ENCODE measurements at places on chromosomes 11 and 22.

GRCh38 chr11:21511835-21512440, 680.9 kb upstream of the ANO5 start:
- no peak for DNase-seq

GRCh38 chr11:26127336-26127735, 204.6 kb upstream of the ANO3 start:
- DNase-seq: no peak

GRCh38 chr11:65865550-65866172, 5.4 kb downstream of the MUS81 start:
- no peak for DNase-seq

DNA sequence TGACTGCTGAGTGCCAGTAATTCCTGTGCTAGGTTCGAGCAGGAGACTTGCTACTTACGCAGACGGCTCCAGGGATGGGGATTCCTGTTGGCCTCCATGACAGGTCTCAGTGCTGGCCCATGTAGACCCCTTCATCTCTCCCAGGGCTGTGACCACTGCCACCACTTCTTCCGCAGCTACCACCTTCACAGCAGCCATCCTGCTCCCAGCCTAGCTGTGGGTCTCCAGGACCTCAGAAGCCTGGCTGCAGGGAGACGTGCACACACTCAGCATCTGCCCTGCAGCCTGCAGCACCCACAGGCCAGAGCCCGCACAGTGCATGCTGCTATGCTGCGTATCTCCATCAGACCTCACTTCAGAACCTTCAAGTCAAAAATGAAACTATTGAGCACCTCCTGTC, 1503.9 kb downstream of the BRD1 start:
- no peak for DNase-seq

- no peak for DNase-seq
These were observed 30.4 kb downstream of the ADAMTS15 start for GRCh38 chr11:130478881-130479280.

GRCh38 chr11:66566221-66566620, 2.2 kb downstream of the CTSF start:
- DNase-seq: no peak

DNA sequence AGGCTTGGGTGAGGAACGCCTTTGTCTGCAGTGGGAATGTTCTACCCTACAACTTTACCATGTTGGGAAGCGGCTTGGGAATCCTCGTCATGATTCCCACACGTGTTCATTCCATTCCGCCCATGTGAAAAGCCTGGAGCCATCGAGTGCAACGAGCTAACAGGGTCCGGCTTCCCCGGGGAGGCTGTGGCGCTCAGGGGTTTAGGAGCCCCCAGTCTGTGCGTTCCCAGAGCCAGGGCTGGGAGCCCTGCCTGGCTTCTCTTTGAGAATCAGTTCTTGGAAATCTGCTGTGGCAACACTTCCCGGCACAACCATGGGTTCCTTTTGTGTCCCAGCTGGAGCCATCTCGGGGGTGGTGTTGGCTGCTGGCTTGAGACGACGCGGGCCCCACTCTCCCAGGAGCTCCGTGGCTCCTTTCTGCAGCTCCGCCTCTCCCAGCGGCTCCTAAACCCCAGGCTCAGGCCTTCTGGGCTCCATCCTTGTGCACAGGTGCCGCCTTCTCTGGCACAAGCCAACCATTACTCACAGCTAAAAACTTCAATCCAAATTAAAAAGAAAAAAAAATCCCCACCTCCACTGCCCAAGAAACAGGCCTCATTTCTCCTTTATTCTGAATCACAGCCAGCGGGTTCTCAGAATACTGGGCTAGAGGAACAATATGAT, 18.7 kb upstream of the PPFIA1 start:
- DNase-seq: no peak

DNA sequence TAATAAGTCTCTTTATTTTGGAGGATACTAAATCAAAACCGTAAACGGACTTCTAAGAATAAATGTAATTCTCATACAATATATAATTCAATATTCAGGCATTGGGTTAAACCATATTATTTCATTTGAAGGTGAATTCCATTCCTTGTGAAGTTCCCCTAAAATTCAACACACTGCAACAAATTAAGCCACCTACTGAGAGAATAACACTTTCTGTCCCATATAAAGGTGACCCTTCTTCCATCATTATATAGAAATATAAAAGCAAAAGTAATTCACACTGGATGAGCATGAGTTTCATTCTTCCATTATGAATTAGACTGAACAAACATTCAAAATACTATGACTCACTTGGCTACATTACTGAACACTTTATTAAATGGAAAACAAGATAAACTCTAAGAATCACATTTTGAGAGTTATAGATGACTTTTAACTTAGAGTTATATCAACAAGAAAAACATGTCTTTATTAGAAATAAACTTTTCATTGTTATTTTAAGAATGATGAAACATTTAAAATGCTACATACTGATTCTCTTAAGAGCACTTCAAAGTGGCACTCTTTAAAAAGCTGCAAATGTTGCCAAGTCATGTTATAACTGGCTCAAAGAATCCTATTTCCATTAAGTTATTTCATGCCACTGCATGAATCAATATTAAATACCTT, 2.8 kb downstream of the SESN3 start:
- DNase-seq: no peak

DNA sequence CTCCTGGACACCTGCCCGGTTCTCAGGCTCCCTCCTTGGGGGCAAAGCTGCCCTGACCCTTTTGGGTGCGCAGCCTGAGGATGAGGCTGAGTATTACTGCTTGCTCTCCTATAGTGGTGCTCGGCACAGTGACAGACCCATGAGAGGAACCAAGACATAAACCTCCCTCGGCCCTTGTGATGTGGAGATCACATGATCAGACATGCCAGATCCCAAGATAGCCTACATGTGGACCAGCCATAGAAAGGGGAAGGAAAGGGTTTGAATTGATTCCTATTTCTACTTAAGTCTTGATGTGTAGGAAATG, 125.3 kb downstream of the VPREB1 start:
- DNase-seq: no peak

DNA sequence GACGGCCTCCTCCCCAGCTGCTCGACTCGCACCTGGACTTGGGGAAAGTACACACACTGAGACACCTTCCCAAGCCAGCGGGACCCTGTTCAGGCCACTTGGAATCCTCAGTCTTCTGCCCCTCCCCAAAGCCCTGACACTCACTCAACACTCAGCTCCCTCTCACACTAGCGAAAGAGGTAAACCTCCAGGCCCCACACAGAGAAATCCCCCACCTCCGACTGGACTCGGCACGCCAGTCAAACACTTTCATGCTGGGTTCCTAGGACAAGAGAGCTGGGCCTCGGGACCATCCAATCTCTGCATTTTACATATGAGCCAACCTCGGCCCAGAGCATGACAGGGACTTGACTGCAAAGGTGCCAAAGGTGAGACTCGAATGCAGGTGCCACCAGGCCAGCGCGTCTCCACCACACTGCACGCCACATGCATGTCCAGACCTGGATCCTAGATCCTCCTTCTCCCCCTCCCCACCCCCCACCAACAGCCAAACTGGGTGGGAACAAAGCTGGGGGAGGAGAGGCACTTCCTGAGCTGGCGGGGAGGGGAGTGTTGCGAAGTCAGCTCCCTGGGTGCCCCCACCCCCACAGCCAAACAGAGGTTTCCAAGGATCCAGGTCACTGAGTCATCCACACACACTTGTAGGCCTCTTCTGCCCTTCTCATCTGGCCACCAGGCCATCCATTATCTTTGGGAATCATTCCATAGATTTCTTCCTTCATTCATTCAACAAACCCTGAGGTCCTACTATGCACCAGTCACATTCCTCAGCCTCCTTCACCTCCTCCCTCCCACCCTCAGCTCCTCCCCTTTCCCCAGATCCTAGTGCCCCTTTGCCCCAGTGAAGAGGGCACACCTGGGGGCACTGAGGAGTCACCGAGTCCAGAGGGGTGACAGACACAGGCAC, 10.7 kb upstream of the CD5 start:
- DNase-seq: no peak

GRCh38 chr11:62905296-62905695, 15.9 kb downstream of the CHRM1 start:
- DNase-seq: no peak

- no peak for DNase-seq
These were observed 119.2 kb downstream of the SPON1 start for GRCh38 chr11:14081581-14082231.

DNA sequence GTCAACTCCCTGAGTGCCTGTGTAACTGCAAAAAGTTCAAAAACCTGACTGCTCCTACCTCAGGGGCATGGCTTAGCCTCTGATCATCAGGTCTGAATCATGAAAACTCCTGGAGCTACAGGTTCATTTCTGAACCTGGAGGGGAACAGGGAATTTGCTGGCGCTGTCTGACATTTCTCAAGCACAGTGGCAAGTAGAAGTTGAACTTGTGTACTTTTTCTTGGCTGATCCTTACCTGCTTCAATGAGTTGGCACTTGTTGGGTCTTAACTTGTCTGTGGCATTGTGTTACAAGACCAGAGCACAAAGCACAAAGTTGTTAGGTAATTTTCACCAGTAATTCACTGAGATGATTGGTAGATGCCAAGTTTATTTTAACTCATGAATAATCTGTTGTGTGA, 3.3 kb downstream of the TMEM109 start:
- no peak for DNase-seq

DNA sequence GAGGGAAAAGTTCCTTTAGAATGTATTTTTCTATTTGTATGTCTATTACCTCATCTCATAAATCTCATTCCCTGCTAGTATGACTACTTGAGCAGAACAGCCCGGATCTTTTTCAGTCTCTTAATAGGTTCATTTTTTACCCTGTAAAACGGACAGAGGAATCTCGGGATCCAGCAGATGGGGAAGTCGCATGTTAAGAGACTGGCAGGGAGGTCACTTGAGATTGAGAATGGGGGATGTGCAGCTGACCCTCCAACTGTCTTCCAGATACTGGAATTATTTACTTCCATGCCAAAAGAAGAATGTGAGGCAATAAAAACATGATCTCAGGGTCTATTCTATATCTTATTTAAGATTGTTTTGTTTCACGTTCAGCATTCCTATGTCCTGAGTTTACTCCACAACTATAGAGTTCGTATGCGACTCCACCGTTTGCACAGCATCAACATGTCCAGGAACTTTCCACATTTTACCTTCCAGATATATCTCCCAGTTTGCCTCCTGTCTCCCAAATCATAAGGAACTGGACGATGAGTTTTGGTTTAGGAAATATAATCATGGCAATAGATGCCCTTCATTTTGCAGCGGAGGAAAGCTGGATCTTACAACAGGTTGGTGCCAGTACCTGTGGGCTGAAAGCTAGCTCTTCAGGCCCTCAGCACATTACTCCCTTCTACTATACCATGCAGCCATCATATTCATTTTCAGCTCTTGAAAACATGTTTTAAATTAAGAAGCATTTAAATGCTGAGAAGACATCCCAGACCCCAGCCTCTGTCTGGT, 181.5 kb downstream of the MAML2 start:
- no peak for DNase-seq

GRCh38 chr11:64864135-64864472, 14.3 kb downstream of the EHD1 start:
- DNase-seq: no peak

- no peak for DNase-seq
These were observed 26.0 kb downstream of the DUSP8 start for GRCh38 chr11:1546077-1546535.

DNA sequence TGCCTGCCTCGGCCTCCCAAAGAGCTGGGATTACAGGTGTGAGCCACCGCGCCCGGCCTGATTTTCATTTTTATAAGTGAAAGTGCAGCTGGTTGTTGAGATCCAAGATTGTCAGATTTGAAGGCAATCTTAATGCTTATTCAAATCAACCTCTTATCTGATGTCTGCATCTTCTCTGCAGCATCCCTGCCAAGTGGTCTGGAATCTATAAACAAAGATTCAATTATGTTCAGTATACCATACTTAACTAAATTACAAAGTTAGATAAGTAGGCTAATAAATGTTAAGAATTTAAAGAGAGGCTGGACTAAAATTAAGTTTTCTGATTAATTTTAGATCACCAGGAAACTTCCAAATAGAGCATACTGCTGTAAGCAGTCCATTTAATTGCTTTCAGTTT, 53.8 kb downstream of the POLD3 start:
- no peak for DNase-seq

- DNase-seq: no peak
These were observed 712.2 kb downstream of the ETS1 start for GRCh38 chr11:127875131-127875530.

GRCh38 chr11:103602840-103603239, 433.6 kb upstream of the DDI1 start:
- DNase-seq: no peak

DNA sequence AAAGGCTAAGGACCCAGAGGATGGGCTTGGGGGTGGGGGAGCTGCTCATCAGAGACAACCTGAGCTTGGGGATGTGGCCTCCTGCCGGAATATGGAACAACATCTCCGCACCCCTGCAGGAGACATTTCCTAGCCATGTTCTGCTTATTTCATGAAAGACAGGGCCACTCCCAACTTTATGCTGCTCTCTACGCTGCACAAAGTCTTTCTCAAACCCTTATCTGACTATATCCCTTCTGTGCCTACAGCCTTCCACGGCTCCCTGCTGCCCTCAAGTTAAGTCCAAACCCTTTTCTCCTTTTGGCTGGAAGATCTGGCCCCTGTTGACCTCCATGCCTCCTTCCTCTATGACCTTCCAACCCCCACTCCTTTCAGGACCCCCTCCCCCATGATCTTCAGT, 562.0 kb downstream of the MN1 start:
- DNase-seq: no peak

DNA sequence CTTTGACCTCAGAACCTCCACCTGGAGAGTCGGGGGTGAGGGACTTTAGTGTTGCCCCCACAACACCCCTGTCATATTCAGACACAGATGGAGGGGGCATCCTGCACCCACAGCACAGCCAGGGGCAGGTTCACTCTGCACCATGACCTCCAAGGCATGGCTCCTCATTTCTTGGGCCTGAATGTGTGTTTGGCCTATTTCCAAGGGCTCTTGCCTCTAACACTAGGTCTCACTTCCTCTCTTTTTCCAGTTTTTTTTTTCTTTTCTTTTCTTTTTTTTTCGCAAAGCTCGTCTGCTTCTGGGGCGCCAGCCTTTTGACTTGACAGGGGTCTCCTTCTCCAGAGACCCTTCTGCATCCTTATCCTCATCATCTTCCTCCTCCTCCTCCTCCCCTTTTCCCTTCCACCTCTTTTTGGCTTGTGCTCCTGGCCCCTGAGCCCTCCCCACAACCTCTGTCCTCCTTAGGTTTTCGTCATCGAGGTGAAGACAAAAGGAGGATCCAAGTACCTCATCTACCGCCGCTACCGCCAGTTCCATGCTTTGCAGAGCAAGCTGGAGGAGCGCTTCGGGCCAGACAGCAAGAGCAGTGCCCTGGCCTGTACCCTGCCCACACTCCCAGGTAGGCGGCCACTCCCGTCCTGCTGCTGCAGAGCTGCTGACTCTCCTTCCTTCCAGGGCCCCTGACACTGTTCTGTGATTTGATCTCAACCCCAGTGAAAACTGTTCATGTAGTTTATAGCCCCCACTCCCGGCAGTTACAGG, 3.8 kb downstream of the NCF4 start:
- no peak for DNase-seq

- no peak for DNase-seq
These were observed 5.9 kb downstream of the GNG3 start for GRCh38 chr11:62713343-62713742.

- DNase-seq: no peak
These were observed 1.5 kb downstream of the TUB start for GRCh38 chr11:8082391-8083087.

GRCh38 chr22:24437741-24438328, 10.4 kb downstream of the ADORA2A start:
- no peak for DNase-seq
